CD4-positive, CD25-positive, alpha-beta regulatory T cell (primary cell): ENCODE measurements at places on chromosomes 6 and 20.

DNA sequence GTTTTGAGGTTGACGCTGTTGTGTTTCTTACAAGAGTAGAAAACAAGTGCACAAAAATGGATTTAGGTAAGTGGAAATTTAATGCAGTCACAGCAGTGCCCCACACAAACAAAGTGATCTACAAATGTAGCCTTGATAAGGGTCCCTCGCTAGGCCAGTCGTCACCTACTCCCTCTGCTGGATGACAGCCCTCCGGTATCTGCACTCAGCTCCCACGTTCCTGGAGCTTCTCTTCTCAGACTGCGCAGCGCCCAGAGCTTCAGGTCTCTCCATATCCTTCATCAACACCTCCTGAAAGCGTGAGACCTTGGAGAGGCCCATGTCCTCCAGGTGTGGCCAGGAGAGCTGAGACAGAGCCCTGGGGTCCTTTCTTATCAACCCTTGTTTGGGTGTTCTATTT is 58.3 kb upstream of the MAP3K4 start:
- no peak for DNase-seq

GRCh38 chr6:148435386-148435785 is 92.7 kb downstream of the SASH1 start:
- DNase-seq: no peak

DNA sequence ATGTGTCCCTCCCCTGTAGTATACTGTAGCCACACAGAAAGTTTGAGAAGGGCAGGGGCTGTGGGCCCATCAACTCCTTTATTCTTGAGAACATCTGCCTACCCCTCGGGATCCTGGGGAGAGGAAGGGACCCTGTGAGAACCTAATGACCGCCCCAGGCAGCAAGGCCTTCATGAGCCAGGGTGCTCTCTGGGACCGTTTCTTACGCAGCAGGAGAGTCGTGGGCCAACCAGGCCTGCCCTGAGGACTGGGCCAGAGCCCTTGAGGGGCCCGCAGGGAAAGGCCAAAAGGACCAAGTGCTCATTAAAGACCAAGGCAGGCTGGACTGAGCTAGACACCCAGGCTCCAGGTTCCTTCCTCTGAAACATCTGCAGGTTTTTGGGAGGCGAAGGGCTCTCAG is 5.2 kb downstream of the SGK2 start:
- DNase-seq: no peak

DNA sequence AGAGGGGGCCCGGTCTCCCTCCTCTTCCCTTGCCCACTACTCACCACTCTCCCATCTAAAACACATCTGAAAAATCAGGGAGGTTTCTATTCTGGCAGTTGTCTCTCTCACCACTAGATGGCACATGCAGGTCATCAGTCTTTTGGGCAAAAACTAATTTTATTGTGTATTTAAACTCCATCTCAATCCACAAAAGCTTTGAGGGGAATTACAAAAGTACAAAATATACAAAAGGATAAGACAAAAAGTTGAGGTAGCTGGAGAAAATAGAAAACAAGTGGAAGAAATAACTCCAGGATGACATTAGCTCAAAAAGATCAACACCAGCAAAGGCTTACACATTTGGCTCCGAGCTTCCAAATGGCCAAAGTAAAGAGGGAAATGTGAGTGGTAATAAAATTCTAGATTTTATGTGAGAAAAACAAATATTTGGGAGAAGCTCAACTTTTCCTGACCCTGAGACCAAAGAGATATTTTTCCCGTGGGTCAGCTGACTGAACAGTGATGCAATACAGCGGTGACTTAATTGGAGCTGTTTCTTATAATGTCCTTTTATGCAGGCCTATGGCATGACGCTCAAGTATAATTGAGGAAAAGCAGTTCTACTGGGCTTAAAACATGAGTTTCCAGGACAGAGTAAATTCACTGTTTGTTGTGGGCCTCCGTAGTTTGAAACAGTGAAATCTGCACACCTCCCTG is 79.8 kb upstream of the CHD6 start:
- peak; percentile 33 for DNase-seq

DNA sequence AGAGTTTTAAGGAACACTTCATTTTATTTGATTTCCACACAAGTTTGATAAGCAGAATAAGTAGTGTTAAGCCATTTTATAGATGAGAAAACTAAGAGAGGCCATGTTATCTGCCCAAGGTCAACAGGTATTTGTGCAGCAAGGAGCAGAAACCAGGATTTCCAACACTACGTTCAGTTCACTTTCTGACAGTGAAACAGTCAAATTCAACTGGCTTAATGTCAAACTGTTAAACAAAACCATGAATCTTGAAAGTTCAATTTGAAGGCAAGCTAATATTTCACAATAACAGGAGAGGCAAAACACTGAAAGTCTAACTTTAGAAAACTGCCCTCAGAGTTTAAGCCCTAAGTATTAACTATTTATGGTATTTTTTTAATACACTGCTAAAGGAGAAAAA is 32.6 kb downstream of the DTNBP1 start:
- DNase-seq: no peak

- DNase-seq: no peak
Observed at GRCh38 chr6:85544776-85545175, 48.9 kb downstream of the SNX14 start.

- no peak for DNase-seq
Observed at GRCh38 chr20:41249411-41250281, 67.9 kb downstream of the ZHX3 start.

- DNase-seq: no peak
Observed at GRCh38 chr20:37314099-37314498, 24.6 kb downstream of the MANBAL start.

DNA sequence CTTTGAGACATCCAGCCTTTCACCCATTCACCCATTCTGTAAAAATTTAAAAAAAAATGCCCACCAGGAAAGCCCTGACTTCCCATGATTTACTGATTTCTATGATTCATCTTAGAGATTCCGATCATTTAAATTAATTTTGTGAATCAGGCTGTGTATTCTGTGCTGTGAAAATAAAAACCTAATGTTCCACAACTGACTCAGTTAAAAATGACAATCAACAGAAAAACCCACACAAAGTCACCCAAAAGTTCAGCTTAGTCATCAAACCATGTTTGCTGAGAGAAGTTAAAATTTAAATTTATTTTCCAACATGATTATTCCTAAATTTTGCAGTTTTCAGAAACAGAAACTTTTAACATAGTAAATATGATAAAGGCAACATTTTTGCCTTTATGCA is 509.9 kb downstream of the TENT5A start:
- no peak for DNase-seq

GRCh38 chr6:120924214-120924613 is 410.1 kb downstream of the TBC1D32 start:
- DNase-seq: no peak

DNA sequence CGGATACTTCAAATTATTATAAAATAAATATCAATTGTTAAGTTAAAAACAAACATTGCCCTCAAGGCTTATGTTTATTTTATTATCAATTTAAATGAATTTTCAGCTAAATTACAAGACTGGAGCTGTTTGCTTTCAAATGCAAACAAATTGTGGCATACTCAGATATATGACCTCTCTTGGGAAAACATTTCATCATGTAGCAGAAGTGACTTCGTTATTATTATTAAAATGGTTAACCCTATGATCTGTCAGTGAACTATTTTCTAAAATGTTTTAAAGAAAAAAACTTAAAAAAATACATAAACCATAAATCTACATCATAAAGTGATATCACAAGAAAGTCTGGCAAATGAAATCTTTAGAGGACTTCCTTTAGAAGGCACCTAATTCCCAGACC is 72.5 kb downstream of the MAN1A1 start:
- DNase-seq: no peak

DNA sequence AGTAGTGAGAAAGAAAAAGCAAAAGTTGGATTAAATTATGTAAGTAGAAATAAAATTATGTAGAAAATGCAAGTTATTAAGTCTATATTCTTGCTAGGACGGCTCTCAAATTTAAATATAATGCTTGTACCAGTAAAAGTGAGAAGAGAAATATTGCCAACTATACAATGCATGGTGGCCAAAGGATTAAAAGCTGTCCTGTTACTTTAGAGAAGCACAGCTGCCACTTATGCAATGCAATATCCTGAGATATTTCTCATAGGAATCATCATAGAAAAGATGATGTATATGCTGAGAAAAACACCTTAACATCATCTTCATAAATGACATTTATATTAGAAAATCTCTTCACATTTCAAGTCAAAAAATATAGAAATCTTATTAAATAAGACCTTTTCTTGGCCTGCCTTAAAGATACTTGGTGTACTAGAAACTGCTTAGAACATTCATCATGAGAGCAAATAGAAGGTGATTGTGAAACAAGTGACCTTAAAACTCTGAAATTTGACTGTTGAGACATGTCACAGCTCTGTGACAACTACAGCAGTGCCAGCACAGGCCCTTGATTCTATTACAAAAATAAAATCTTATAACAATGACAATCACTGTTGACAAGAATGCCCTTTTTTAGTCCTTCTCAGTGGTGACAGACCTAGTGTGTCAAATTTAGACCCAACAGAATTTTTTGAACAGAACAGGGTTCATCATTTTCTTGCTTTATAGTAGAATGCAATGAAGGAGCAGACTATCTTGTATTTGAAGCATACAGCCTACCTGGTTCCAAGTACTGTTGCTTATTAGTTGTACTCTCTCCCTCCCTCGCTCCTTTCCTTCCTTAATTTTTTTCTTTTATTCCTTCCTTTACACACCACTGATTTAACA is 173.1 kb downstream of the CLVS2 start:
- DNase-seq: no peak

DNA sequence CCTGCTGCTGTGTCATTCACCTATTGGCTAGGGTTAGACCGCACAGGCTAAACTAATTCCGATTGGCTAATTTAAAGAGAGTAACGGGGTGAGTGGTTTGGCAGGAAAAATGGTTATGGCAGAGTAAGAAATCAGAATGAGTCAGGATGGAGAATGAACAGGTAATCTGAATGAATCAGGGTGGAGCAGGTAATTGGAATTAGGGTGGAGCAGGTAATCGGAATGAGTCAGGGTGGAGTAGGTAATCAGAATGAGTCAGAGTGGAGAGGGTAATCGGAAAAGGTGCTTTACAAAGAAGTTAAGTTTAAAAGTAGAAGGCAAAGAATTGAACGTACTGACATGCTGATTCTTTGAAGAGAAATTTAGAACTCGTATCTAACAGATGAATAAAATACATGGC is 11.7 kb downstream of the SLC35A1 start:
- DNase-seq: no peak

DNA sequence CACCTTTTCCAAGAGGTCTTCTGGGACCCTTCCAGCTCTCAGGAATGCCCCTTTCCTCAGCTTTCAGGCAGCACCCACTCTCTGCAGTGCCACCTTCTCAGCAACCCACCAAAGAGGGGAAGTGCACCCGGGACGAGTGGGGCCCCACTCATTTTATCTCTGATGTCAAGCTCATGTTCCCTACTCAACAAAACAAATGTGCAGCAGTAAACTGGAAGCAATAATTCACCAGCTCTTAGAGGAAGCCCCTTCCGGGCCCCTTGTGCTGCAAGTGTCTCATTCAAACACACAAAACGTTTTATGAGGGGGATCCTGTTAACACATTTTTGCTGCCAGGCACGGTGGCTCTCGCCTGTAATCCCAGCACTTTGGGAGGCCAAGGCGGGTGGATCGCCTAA is 13.6 kb downstream of the GFOD1 start:
- no peak for DNase-seq

GRCh38 chr6:40626886-40627285 is 39.7 kb upstream of the LRFN2 start:
- no peak for DNase-seq

GRCh38 chr20:51529758-51530157 is 12.8 kb downstream of the NFATC2 start:
- DNase-seq: peak; percentile 47

DNA sequence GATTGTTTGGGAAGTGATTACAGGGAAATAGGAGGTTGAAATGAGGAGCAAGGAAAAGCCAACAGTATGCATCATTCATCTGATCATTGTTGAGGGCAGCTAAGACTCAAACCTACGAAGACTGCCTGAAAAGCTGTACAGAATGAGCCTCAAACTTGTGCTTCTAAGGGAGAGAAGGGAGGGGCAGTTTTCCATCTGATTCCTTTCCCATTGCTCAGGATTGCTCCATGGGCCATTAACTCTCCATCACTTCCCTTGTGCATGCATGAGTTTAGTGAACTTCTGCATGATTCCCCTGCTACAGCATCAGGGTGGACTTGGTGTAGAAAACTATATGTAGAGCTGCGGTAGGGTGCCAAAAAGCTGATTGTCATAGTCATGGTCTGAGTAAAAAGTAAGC is 742.7 kb upstream of the SLC35B3 start:
- DNase-seq: no peak

- DNase-seq: no peak
Observed at GRCh38 chr6:158999154-158999665, 792 bp downstream of the RSPH3 start.

GRCh38 chr6:44699851-44700250 is 312.3 kb downstream of the CDC5L start:
- no peak for DNase-seq

DNA sequence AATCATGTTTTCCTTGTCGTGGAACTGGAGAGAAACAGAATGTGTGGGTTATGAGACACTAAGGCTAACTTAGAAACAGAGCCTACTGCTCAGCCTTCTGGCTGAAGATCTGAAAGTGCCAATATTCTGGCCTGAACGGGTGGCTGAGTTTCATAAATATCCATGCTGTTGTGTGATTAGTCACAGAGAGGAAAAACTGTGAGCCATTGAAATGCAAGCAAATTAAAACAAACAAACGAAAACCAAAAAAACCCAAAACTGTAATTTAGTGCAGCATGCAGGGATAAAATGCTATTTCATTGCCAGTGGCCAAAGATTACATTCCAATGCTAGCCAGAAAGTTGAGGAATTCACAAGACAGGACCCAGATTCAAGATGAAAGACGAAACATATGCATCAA is 315.1 kb downstream of the UBE3D start:
- no peak for DNase-seq

DNA sequence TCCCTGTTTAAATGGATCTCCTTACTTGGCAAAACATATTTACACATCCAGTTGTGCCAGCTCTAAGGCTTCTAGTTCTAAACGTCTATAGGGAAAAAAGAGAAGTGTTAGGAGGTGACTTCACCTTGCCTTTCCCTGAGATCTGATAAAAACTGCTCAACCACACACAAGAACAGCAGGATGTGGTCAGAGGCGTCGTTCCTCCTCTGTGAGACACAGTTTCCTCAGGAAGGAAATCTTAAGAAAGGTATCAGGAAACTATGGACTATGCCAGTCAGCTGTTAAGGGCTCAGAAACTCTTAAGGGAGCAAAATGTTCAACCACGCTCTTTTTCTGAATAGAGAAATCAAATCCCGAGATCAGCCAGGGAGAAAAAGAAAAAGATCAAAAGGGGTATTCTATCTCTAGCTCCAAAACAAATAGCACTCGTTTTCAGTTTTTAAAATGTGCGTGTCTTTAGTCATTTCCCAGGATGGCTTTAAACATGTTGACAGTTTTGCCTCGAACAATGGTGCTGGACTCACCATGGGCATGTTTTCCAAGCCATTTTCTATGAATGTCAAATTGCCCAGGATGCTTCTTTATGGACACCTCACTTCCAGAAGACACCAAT is 154.5 kb downstream of the HACE1 start:
- peak; percentile 78 for DNase-seq
